Activated CD4-positive, alpha-beta T cell treated with anti-CD3 and anti-CD28 coated beads for 24 hours (primary cell): ENCODE measurements at places on chromosomes 4 and X.

DNA sequence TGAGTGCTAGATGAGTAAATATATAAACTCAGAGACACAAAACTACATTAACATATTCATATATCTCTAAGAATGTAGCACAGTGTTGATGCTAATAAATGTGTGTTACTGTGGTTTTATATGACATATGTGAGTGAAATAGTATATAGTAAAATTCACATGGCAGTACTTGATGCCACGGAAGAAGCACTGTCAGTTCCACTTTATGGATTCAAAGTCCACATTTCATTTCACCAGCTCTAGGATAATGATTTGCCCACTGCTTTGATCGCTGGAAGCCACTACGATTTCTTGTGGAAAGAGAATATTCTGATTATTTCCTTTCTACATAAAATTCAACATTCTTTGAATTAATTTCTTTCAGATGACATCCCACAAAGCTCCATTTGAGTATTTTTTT is 181.2 kb downstream of the GBA3 start:
- DNase-seq = no peak

DNA sequence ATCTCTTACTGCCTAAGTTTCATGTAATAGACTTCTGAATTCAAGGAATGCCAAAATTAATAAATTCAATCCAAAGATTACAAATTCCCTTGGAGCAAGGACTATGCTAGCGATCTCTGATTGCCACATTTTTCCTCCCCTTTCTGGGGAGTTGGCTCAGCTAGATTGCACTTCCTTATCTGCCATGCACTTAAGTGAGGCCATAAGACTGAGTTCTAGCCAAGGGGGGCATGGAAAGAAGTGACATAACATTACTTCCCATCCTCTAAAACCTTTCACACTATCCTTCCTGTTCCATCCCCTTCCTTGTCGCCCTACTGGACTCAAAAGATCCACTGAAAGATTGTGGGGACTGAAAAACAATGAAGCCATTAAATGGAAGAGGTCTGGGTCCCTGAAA is 53.8 kb upstream of the TXK start:
- DNase-seq = no peak

DNA sequence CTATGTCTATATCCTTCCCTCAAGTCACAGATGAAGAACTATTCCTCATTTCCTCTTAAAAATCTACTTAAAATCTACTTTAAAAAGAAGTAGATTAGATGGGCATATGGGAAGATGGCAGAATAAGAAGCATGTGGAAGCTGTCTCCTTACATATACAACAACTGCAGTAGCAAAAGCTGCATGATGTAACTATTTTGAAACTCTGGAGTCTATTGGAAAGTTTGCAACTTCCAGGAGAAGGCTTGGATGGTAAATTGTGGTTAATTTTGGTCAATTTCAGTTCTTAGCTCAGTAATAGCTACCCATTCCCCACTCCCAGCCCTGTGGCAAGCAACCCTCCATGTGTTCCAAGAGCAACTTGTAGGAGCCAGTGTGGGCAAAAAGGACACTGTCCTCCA is 36.9 kb downstream of the MORC4 start:
- no peak for DNase-seq

DNA sequence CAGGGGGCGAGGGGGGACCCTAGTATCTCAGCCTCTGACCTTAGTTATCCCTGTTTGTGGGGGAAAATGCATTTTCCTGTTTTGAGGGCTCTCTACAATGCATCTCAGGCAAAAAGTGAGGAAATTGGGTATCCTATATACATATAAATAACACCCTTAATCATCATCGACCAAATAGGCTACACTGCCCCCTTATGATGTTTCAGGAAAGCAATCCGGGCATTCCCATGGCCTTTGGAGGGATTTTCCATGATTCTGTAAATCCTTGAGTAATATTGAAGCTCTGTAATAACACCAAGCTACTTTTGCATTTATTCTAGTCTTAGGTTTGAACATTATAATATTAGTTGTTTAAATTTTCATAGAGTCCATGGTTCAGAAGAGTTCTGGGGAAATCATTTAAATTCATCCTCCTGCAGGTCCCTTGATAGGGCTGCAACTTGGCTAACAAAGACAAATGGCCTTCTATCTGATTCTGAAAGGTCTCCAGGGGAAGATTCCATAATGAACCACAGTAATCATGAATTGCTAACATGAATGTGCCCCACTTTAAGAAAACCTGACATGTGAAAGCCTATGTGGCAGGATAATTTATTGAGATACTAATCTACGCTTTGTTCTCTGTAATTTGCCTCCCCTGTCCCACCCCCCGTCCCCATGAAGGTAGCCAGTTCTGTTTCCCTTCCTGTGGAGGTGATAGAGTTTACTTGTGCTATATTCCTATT is 91.5 kb upstream of the SCOC start:
- DNase-seq = no peak

DNA sequence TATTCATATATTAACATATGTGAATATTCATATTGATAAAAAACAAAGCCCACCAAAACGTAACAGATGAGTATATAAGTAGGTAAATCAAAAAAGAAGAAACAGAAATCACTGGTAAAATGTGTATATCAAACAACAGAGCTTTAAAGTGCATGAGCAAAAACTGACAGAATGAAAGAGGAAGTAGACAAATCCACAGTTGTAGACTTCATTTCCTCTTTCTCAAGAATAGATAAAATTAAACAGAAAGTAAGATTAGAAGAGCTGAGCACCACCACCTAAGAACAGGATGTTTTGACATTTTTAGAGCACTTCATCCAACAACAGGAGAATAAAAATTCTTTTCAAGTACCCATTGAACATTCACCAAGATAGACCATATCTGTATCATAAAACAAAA is 64.6 kb downstream of the CNKSR2 start:
- no peak for DNase-seq

GRCh38 chr4:101280866-101281600 is 66.3 kb downstream of the PPP3CA start:
- DNase-seq = no peak

- no peak for DNase-seq
Observed at GRCh38 chrX:38224160-38224559, 3.5 kb upstream of the SRPX start.

GRCh38 chr4:110967936-110968335 is 345.1 kb upstream of the PITX2 start:
- DNase-seq = no peak

DNA sequence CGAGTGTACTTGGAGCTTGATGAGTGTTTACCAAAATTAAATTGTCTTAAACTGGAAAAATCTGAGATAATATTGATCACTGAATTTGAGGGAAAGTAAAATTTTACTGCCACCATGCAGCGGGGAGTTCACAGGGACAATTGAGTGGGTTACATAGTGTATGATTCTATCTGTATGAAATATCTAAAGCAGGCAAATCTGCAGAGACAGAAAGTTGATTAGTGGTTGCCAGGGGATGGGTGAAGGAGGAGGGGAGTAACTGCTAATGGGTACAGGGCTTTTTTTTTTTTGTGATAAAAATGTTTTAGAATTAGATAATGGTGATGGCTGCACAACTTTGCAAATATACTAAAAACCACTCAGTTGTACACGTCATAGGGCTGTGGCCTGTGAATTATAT is 35.4 kb upstream of the PDLIM3 start:
- no peak for DNase-seq

GRCh38 chrX:135396566-135396965 is 25.2 kb upstream of the SMIM10L2A start:
- no peak for DNase-seq

DNA sequence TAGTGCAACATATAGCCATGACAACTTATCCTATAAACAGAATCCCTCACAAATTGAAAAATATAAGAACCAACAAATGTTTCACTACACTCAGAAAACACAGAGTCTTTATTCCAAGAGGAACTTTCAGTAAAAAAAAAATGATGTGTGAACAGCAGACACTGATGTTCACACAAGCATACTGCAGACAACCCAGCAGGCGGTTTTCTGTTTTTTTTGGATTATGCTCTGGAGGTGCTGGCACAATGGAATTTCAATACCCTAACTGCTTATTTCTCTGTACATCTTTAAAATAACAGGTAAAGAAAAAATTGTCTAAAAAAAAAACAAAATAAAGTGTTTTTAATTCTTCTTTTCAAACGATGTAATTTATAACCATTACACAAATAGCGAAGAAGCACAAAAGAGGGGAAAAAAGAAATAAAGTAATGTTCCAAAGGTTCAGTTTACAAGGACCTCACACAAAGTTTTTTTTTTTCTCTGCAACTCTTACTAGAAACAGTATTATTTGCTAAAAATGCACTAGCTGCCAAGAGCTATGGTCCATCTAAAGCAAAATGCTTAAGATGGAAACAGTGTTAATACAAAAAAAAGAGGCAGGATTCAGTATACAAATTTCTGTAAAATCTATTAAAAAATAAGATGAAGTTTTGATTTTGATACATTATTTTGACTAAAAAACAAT is 55.3 kb downstream of the ANAPC10 start:
- no peak for DNase-seq

DNA sequence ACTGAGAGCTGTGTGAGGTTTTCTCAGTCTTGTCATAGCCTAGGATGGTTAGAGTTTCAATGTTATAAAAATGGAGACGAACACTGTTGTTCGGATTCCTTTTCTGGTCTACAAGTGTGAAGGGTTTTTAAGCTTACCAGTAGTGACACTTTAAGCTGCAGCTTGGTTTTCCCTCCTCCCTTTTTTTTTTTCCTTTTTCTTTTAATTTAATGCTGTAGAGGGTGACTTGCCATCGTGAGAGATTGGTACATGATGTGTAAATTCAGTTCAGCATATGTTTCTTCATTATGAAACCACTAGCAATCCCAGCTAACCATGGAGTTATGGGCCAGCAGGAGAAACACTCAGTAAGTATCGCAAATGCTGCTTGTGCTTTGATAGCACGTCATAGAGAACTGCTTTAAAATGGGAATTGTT is 165.0 kb downstream of the RAPGEF2 start:
- no peak for DNase-seq

GRCh38 chr4:53908661-53909078 is 155.7 kb downstream of the CHIC2 start:
- no peak for DNase-seq

DNA sequence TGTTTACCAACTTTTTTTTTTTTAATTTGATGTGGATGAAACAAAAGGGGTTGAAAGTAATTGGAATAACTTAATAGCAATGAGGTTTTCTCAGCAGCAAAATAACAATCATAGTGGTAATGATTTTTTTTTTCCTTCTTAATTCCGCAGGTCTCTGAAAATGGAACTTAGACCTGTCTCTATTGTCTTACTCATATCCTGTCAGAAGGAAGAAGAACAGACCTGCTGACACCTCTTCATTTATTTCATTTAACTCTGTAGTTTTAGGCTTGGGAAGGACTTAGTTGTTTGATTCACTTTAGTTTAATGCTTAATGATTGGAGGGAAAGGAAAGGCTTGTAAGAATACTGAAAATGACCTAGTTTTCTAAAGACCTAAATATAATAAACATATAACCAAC is 9.0 kb downstream of the PCDH18 start:
- no peak for DNase-seq

DNA sequence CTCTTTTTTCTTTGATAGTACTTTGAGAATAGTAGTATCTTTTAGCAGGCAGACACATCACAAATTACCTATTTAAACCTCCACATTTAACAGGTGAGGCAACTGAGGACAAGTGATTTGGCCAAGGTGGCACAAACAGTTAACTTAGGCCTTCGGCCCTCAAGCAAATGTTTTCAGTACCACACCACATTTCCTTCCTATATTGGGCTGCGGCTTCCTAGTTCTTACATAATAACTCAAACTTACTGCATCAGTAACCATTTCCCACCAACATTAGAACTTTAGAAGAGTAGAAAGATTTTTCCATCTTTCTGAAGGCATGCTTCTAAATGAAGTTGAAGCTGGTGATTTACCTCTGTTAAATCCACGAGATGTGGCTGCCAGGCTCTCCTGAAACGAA is 63.2 kb upstream of the SLC4A4 start:
- DNase-seq = no peak

DNA sequence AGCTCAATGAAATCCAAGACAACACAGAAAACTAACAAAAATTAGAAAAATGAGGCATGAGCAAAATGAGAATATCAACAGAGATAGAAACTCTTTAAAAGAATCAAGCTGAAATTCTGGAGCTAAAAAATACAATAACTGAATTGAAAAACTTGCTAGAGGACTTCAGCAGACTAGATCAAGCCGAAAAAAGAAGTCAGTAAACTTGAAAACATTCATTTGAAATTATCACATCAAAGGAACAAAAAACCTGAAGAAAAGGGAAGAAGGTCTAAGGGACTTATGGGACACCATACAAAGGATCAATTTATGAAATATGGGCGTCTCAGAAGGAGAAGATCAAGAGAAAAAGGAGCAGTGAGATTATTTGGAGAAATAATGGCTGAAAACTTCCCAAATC is 131.3 kb downstream of the PTCHD1 start:
- DNase-seq = no peak

DNA sequence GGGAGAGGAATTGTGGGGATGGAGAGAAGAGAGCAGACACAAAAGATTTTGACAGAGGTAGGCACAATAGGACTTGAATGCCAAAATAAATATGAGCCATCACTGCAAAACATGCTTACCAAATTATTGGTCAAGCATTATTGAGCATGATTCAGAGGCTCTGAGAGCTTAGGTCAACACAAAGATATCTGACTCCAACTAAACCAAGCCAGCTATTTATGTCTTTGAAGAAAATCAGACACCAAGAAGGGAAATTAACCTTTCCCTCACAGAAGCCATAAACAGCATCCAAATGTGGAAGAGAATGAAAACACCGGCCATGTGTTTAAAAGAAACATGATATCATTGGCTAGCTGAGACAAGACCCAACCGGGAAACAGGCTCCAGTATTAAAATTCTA is 323.2 kb downstream of the RAB28 start:
- no peak for DNase-seq

DNA sequence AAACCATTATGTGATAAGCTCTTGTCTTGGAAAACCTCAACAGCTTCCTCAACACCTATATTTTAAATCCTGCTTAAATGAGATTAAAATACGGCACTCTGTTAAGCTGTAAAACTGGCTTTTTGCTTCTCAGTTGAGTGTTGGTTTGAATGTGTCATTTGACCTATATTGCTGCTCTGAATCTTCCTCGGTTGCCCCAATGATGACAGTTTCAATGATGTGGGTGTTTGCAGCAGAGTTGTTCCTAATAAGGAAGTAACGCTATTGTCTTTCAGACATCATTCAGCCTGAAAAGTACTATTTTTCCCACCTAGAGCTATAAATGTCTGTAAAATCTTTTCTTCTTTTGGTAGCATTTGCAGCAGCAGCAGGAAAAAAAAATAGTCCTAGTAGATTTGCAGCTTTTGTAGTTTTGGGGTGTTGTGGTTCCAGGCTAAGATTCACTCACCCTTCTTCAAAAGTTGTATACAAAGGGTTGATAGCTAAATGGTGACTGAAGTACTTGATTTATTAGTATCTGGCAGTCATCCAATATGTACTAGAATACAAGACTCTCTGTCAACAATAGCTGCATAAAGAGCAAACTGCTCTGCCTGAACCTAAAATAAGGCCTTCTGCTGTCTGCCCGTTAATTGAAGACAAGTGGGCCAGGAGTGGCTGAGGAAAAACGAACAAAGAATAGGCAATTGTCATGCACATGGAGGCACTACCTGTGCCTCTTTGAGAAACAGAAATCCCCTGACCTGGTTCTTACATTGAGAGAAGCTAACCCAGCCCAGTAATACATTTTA is 333.1 kb downstream of the IL1RAPL1 start:
- DNase-seq = no peak

- DNase-seq = no peak
Observed at GRCh38 chr4:53348046-53348445, 17.8 kb downstream of the SCFD2 start.

- no peak for DNase-seq
Observed at GRCh38 chrX:5876984-5877596, 351.6 kb downstream of the NLGN4X start.
